ENCODE measurements at places on chromosomes 5 and 9.

DNA sequence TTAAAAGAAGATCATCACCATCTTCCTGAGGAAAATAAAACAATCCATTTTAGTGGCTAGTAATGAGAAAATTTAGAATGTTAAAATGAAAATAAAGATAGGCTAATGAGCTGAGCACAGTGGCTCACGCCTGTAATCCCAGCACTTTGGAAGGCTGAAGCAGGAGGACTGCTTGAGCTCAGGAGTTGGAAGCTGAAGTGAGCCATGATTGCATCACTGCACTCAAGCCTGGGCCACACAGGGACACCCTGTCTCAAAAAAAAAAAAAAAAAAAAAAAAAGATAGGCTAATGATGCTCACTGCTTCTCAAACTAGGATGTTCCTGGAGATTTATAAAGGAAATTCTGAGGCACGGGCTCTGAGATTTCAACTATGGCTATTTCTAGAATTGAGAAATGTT lies 50.3 kb downstream of the CPLANE1 start:
- DNase-seq = no peak

DNA sequence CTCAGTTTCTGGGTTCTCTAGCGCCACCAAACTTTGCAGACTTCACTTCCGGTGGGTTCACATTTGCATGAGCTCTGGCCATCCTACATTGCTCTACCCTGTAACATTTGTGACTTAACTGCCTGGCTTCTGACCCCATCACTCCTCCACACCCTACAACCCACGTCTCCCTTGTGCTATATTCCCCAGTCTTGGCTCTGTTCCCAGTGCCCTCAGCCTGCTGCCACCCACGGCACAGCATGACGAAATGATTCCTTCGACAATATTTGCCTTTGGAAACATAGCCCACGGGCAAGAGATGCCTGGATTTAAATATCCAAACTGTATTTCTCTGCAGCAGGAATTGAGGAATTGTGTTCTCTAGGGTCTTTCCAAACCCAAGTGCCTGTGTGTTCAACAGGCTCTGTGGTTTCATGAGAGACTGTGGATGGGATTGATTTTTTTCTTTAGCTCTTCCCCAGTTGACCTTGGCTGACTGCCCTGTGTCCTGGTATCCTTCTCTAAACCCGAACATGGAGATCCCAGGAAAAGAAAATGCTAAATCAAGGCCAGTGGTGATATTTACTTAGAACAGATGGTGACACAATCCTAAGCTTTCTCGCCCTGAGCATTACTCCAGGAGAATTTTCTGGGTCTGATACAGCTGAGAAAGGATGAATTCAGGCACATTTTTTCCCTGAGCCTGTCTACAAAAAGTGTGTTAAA lies 44.4 kb upstream of the GRIA1 start:
- DNase-seq = no peak

DNA sequence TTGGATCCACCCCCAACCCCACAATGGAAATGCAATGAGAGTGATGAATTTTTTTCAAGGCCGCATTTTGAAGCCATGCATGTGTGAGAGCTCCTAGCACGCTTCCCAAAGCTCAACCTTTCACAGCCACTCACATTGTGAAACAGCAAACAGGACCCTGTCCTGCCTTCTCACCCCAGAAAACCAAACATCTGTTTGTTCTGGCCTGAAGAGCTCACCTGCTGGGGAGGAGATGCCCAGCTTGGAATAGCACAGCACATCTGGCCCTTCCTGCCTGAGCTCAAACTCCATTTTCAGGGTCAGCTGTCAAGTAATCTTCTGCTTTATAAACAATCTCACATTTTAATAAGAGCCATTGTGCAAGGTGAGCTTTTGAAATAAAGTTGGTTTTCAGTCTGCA lies 54.8 kb downstream of the SAXO1 start:
- DNase-seq = no peak

GRCh38 chr5:121969660-121970295 lies 8.0 kb downstream of the SRFBP1 start:
- DNase-seq = no peak

DNA sequence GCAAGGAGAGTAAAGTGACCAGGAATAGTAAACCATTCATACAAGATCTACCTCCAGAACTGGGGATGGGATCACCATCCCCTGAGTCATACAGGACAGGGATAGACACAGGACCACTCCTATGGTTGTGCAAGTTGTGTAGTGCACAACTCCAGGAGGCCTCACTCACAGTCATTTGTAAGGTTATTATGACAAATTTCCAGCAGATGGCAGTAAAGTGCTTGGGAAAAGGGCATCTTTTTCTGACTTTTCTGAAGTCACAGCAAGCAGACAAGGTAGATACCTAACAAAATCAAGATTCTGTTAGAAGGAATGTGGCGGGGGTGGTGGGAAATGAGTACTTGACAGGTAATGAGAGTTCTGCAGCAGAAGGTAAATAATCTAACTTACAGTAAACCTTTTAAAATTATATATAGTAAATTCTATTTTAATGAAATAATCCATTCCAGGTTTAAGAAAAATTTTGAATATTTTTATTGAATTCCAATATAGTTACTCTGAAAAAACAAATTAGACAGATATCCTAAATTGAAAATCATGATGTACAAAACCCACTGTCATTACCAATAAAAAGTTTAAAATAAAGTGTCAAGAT lies 16.7 kb upstream of the KIF27 start:
- DNase-seq = no peak

GRCh38 chr9:13274886-13275641 lies 4.4 kb downstream of the MPDZ start:
- DNase-seq = no peak

DNA sequence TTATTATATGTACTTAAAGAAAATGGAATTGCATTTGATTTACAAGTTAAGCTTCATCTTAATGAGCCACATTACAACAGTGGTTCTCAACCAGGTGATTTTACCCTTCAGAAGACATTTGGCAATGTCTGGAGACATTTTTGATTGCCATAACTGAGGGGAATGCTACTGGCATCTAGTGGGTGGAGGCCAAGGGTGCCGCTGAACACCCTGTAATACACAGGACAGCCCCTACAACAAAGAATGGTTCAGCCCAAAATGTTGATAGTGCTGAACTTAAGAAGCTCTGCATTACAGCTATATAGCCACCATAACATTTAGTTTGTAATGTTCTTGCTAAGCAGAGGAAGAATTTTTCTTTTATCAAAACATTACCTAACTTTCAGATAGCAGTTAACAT lies 103.1 kb downstream of the PAM start:
- DNase-seq = no peak

- DNase-seq = no peak
These were observed 138.1 kb upstream of the PIK3R1 start for GRCh38 chr5:68077349-68077894.

DNA sequence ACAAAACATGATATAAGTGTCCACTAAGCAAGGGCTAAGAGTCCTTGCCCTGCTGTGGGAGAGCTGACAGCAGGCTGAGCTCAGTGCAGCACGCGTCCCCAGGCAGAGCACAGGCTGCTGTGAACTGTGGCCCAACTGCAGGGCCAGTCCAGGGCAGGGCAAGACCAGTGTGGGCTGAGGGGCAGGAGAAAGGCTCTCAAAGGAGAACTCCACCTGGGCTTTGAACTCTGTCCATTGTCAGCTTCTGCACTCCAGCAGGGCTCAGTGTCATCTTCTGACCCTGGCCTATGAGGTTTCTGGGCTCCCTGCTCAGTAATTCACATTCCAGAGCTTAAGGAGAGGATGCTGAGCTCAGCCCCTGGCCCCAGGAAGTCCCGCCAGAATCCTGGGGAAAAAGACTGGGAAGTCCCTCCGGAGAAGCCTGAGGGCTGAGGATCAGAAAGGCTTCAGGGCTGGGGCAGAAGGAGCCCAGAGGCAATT lies 37.4 kb downstream of the LHFPL2 start:
- no peak for DNase-seq

- no peak for DNase-seq
These were observed 75.0 kb upstream of the FCN1 start for GRCh38 chr9:134992755-134993124.

GRCh38 chr5:142571371-142571770 lies 114.5 kb downstream of the FGF1 start:
- DNase-seq = no peak

DNA sequence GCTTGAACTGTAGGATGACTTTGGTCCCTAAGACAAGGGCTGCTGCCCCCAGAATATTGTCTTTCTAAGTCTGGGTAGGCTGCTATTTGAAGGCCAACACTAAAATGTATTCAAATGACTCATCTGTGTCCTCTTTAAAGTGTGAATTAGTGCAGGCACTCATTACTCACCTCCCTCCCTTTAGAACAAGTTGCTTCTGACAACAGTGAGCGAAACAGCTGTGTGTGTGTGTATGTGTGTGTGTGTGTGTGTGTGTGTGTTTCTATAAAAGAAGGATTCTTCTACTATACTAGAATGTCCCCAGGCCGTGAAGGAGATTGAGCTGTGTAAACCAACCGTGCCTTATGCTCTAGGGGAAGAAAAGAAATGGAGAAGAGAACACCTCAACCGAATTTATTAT lies 1337.2 kb downstream of the PTPRD start:
- no peak for DNase-seq

DNA sequence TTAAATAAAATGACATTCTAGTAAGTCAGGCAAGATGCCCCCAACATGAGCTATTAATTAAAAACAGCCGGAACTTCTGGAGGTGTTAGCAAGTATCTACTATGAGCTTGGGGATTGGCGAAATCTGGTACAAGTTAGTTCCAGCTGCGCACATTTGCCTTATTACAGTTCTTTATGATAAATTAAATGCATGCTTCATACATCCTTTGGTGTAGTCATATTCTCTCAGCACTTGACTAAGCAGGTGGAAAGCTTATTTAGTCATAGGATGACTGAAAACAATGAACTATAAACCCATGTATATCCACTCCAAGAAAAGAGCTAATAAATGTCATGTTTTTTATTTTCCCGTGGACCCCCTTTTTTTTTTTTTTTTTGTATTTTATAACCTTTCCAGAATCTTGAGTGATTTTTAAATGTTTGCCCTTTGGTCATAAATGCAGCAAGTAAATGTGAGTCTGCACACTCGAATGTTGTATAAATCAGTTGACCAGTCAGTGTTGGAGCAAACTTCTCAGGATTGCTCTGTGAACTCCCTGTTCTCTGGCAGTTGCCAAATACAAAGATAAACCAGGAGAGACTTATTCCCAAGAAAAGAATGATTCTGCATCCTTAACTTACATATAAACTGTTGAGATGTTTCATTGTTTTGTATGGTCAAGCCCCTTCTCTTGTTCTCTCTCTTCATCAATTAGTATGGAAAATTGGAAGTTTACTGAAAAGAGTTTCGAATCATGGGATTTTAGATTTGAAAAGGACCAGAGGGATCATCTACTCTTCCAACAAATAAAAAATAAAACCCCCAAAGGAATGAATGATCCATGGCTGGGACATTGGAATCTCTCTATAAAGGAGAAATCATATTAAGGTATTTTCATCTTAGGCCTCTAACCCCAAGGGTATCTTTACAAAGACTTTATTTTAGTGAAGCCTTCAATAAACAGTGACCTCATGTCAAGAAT lies 38.3 kb downstream of the PIK3R1 start:
- DNase-seq = no peak

DNA sequence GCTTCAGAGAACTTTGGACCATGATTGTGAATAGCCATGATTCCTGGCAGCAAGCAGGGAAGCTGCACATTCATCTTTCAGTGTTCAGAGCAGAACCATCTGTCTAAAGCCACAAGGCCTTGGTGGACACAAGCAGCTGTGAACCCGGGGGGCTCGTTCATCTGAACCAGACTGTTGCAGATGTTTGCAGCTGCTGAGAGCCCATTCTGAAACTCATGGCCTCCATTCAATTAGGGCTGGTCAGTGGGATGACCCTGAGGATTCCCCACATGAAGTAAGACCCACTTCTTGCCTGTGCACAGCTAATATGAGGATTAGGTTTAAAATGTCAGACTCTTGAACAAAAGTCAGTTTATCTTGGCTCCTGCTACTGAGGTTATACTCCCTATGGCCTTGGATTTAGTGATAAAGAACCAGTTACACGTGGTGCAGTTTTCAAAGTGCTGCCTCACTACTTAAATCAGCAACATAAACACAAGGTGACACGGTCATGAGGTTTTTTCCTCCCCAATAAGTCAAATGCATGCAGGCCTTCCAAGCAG lies 109.8 kb upstream of the IFNK start:
- no peak for DNase-seq

DNA sequence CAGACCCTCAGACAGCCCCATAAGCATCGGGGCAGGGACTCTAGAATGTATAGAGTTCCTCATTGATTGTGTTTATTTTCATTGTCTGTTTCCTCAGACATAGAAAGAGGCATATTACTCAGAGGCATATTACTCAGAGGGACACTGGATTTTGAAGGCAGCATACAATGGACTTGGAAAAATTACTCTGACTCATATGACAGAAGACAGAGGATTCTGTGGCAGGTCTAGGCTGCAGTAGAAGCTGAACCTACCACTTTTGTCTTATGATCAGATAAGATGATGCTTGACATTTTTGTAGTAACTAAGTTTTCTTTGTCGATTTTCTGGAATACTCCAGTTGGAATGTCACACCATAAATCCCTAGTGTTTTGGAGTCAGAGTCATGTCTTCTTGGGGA lies 105.2 kb downstream of the ST8SIA4 start:
- no peak for DNase-seq

DNA sequence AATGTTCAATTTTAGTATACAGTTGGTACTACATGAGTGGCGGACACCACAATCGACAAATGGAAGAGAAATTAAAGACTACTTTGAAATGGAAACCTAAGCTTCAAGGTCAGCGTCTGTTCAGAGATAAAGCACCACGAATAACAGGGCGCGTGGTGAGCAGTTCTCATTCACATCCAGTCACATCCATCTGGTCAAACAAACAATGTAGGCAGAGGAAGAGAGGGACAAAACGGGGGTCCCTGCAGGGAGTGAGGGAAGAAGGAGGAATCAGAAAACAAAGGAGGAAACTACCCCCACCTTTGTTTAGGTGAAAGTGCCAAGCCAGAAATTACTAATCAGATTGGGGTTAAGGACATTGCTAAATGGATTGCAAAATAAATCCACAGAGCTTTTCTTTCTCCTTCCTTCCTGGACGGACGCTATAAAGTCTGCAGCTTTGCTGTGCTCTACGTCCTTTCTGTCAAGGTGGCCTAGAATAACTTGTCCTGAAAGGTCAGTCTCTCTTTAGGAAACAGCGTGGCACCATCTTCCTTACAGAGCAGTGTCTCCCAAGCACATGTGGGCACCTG lies 138.6 kb downstream of the ENTREP1 start:
- no peak for DNase-seq

- DNase-seq = no peak
These were observed 13.0 kb downstream of the SMIM3 start for GRCh38 chr5:150791536-150791935.

DNA sequence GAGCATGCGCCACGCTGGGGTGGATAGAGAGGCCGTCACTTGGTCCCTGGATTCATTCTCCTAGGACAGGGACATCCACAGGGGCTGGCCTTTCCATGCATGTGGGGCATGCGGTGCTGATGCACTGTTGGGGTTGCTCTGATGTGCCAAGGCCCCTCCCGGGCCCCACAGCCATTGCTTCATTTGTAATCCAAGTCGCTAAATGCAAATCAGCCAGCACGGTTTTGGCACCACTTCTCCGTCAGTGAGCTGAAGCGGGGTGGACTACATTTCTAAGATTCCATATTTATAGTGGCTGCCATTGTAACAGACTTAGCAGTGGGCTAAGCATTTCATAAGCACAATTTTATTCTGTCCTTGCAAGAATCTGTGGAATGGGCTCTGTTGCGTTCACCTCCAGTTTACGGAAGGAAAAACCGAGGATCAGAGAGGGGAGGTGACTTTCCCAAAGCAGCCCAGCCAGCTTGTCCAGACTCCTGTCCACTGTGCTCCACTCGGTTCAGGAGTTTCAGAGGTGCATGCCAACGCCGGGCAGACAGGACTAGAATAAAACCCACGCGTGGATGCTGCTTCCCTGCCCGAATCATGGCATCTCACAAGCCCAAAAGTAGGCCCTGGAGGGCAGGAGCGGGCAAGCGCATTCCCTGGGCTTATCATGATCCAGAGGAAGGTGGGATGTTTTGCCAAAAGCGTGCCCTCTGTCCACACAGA lies 102.6 kb upstream of the COL5A1 start:
- DNase-seq = no peak

Measured in anterior cingulate cortex (tissue), 58 donors.